ENCODE measurements at places on chromosomes 13 and 19. TPM values are rescaled to one million over a fixed set of nuclear protein-coding genes. Genes with fewer than 3 reads are reported as not detected.

The RINL gene
- polyA plus RNA-seq: 9.5 TPM

The LILRA1 gene
- 0.43 TPM for polyA plus RNA-seq

- H3K4me3 ChIP-seq: no peak overlapping the region
- H3K36me3 ChIP-seq: peaks cover 15% of the 10 kb centered on the region
- no peaks in the 10 kb centered on the region for H3K27me3 ChIP-seq
- no peak for DNase-seq
- H3K27ac ChIP-seq: no peak overlapping the region
Measured at GRCh38 chr19:43751466-43752220, 3.1 kb downstream of the SMG9 start.

- no peak for DNase-seq
- peaks cover 2% of the 10 kb centered on the region for H3K4me1 ChIP-seq
- H3K36me3 ChIP-seq: no peaks in the 10 kb centered on the region
- H3K4me3 ChIP-seq: no peak overlapping the region
Measured at GRCh38 chr19:2081873-2082810, 14.0 kb downstream of the MOB3A start.

The ERF gene
- polyA plus RNA-seq: 31.1 TPM

DNA sequence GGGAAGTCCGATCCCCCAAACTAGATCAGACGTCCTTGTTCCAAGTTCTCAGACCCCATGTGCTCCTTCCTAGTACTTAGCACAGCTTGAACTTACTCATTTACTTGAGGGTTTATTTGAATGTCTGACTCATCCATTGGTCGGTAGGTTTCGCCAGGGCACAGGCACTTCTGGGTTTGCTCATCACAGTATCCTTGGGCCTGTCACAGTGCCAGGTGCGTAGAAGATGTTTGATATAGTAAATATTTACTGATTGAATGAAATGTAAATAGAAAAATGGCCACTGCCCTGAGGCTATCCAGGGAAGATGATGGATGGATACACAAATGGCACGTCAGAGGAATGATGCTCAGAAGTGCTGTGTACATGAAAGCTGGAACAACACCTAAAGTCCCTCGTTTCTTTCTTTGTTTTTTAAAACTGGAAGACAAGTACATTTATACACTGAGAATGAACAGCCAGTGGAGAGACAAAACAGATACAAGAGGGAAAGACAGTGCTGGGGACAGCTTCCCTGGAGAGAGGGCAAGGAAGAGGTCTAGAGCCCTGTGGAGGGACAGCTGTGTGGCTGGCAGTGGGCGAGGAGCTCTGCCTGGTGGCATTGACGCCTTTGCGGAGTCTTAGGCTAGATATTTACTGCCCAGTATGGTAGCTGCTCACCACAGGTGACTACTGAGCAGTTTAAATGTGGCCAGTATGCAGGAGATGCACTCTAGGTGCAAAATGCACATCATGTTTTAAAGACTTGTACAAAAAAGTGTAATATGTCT, 31.2 kb upstream of the KL start:
- H3K4me3 ChIP-seq: no peak overlapping the region
- H3K4me1 ChIP-seq: no peaks in the 10 kb centered on the region
- no peaks in the 10 kb centered on the region for H3K27me3 ChIP-seq
- H3K36me3 ChIP-seq: no peaks in the 10 kb centered on the region
- H3K27ac ChIP-seq: no peak overlapping the region
- DNase-seq: no peak

The CILP2 gene
- not detected for polyA plus RNA-seq

The LAMP1 gene
- polyA plus RNA-seq: 210 TPM

All from kidney (tissue), 22 donors.